ENCODE measurements at places on chromosomes 3 and 15.

GRCh38 chr3:127792541-127793292 lies 29.6 kb downstream of the MGLL start:
- no peak for DNase-seq

DNA sequence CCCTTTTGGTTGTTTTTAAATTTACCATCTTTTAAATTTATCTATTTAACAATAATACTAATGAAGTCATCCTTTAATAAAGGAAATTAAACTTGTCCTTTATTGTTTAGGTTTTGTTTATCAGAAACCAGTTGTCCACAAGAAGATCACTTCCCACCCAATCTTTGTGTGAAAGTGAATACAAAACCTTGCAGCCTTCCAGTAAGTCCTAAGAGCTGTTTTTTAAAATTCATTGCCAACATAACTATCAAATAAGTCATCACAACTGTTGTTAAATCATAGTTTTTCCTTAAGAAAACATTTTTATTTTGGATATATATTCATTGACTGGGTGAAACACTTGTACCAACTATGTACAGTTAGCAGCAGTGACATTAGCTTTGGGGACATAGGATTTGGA lies 59.4 kb downstream of the CALML4 start:
- DNase-seq: no peak

- DNase-seq: no peak
These were observed 6.0 kb downstream of the IP6K1 start for GRCh38 chr3:49780080-49780974.

DNA sequence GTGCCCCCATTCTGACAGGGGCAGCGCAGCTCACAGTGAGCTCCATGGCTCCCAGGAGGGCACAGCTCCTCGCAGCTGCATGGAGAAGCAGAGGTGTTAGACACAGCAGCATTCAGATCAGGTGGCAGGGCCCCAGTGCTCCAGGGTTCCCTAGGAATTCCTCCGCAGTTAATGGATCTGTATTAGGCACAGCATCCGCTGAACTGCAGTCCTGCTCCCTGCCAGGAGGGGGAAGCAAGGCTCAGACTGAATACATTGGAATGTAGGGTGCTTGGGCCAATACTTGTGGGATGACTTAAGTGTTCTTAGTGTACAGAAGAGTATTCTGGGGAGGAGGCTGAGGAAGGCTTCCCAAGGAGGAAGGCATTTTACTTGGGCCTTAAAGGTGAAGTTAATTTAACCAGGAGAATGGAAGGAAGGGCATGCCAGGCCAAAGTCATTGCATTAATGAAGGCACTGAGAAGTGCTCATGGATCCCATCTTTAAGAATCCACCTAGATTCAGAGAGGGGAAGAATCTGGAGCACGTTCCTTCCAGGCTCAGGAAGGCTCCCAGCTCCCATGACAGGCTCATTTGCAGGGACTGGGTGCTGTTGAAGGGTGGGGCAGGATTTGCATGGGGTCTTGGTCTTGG lies 111.6 kb downstream of the RAB11A start:
- no peak for DNase-seq

DNA sequence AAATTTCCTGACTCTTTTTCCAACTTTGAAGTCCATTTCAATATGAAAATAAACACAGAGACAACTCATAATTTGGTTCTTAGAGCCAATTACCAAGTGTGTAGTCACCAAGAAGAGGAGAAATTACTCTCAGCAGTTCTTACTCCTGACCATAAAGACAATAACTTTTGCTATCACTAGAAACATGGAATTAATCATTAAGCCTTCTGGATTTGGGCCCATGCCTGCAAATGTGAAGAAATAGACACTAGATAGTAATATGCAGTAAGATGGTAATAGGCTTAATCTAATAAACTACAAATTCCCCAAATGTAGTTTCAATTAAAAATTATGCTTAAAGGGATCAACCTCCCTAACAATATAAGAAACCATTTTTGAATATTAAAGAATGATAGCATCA lies 185.1 kb upstream of the AGTR1 start:
- no peak for DNase-seq

Measured in activated CD8-positive, alpha-beta memory T cell treated with anti-CD3 and anti-CD28 coated beads for 1 hour (primary cell).